Glomerular endothelial cell (primary cell): ENCODE measurements at places on chromosomes 11 and 22.

GRCh38 chr11:3604167-3604566 lies 37.6 kb downstream of the ART5 start:
- no peak for DNase-seq

- DNase-seq, result no peak
Measured at GRCh38 chr22:35539910-35540594, 579 bp upstream of the RASD2 start.

GRCh38 chr11:2088746-2089535 lies 50.2 kb downstream of the IGF2 start:
- DNase-seq, result no peak

GRCh38 chr11:120536797-120537169 lies 25.2 kb downstream of the GRIK4 start:
- DNase-seq, result no peak

- DNase-seq, result no peak
Measured at GRCh38 chr11:35605706-35606105, 12.6 kb upstream of the FJX1 start.

GRCh38 chr11:119062779-119063178 lies 4.8 kb upstream of the VPS11 start:
- no peak for DNase-seq

- DNase-seq, result no peak
Measured at GRCh38 chr11:112963368-112963955, 2.2 kb downstream of the NCAM1 start.

DNA sequence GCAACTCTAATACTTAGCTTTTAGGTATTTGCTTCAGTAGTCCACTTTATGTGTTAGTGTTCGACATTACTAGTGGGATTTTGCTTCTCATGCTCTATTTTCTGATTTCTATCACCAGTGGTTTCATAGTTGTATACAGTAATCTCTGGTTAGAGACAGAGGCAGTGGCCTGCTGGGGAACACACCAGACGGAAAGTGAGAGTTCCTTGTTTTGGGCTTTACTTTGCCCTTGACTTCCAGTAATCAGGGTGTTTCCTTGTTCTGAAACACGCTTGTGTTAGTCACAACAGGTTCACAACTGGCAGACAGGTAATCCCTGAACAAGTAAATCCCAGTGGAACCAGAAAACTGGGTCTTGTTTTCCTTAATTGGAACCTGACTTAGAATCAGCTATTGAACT lies 56.0 kb downstream of the PACS1 start:
- DNase-seq, result no peak

DNA sequence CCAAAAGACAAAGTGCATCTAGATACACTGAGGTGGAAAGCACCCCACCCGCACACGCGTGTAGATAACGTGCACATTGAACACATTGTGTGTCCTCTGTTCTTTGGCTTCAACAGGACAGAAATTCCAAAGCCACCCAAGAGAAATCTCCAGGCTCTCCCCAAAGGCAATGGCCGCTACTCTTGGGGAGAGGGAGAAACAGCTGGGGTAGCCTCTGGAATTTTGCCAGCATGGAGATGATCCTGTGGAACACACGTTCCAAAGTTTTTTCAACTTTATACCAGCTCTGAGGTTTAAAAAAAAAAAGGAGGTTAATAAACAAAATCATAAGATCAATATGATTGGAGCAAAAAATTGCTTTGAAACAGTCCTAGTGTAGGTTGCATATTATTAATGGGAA lies 63.0 kb upstream of the CD82 start:
- DNase-seq, result no peak

- no peak for DNase-seq
Measured at GRCh38 chr11:80414181-80415165, 973.6 kb upstream of the TENM4 start.

- DNase-seq, result no peak
Measured at GRCh38 chr11:32358729-32359128, 76.6 kb downstream of the WT1 start.

GRCh38 chr22:39439170-39439569 lies 17.6 kb upstream of the MGAT3 start:
- DNase-seq, result no peak
